SHP77 treated with DMSO at 0.1 percent for 48 hours (cell line): ENCODE measurements at places on chromosomes 3 and 15.

- DNase-seq: no peak
Measured at GRCh38 chr3:144831955-144832716, 860.5 kb downstream of the DIPK2A start.

DNA sequence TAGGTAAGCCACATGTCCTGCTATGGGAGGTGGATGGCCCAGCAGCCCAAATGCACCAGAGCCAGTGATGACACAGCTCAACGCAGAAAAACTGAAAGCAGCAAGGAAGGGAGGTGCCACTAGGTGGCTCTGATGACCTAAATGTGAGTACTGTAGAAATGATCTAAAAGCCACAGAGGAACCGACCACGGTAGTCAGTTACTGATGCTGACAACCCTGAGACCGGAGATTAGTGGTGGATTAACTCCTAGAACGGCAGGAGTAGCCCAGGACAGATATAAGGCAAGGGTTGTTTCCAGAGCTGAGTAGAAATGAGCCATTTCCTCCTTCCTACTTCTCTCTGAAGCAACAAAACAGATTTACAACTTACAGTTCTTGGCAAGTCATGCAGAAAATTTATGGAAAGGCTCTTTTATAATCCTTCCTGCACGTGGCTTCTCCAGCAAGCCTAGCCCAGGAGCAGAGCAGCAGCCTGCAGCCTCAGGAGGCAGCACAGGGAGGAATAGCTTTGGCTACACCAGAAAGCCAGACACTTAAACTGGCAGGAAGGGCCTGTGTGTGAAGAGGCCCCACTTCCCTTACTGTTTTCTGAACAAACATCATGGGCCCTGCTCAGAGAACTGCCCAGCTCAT lies 13.1 kb downstream of the FBXL22 start:
- peak; percentile 59 for DNase-seq

DNA sequence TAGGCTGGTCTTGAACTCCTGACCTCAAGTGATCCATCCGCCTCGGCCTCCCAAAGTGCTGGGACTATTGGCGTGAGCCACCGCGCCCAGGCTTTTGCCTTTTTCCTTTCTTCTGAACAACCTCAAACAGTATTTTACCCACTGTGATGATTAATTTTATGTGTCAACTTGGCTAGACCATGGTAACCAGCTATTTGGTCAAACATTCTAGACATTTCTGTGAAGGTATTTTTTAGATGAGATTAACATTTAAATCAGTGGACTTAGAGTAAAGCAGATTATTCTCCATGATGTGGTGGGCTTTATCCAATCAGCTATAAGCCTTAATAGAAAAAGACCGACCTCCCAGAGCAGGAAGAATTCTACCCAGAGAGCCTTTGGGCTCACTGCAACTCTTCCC lies 6.0 kb downstream of the SPATA12 start:
- DNase-seq: no peak

DNA sequence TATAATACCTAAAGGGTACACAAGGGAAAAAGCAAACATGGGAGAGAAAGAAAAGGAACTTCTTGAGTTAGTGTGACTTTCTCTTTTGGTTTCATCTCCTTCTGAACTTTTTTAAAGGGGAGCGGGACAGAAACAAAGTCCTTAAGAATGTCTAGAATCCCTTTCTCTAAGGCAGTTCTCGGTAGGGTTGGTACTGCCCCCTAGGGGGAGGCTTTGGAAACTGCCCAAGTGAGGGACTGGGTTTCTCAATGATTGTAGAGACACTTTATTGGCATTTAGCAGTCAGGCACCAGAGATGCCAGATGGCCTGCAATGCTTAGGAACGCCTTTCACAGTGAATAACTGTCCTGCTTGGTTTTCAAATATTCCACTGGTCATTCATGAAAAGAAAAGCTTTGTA lies 172.7 kb downstream of the WDR72 start:
- peak; percentile 12 for DNase-seq

GRCh38 chr3:27085829-27086730 lies 283.1 kb downstream of the NEK10 start:
- no peak for DNase-seq

- DNase-seq: no peak
Measured at GRCh38 chr3:182330646-182331045, 462.7 kb upstream of the ATP11B start.

- no peak for DNase-seq
Measured at GRCh38 chr3:112446343-112446742, 52.9 kb downstream of the BTLA start.

- no peak for DNase-seq
Measured at GRCh38 chr15:74194572-74195559, 7.7 kb downstream of the STRA6 start.

DNA sequence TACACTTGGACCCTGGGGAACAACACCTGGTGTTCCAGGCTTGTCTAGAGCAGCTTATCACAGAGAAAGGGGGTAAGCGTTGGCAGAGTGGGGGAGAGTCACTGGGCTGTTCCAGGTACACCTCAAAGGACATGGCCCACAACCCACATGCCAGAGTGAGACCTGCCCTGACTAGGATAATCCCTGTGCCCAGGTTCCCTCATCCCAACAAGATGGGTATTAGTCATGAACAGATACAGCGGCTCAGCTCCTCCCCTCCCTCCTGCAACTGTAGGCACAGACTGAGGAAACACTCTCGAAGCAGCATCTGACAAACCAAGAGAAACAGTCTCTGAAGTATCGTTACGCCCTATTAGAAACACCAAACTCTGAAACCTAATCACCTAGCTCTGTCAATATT lies 32.1 kb upstream of the RPS17 start:
- DNase-seq: no peak

- no peak for DNase-seq
Measured at GRCh38 chr15:89247446-89247845, 3.7 kb downstream of the FANCI start.

DNA sequence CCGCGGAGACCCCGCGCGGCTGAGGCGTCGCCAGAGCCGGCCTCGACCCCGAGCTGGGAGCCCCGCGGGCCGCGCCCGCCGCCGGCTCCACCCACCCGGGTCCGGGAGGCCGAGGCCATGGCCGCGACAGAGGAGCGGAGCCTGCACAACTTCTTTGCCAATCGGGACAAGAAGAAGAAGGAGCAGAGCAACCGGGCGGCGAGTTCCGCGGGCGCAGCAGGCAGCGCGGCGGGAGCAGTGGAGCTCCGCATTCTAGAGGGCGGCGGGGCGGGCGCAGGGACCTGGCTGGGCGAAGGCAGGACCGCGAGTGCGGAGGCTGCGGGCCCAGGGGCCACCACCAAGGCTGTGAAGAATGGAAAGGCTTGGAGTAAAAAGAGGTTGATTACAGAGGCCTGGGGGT lies 37.6 kb upstream of the EPHA6 start:
- no peak for DNase-seq

GRCh38 chr3:43198791-43199644 lies 87.3 kb upstream of the SNRK start:
- no peak for DNase-seq

- no peak for DNase-seq
Measured at GRCh38 chr3:127221446-127222035, 28.6 kb downstream of the PRR23E start.

- no peak for DNase-seq
Measured at GRCh38 chr15:77546050-77546501, 86.6 kb downstream of the LINGO1 start.

DNA sequence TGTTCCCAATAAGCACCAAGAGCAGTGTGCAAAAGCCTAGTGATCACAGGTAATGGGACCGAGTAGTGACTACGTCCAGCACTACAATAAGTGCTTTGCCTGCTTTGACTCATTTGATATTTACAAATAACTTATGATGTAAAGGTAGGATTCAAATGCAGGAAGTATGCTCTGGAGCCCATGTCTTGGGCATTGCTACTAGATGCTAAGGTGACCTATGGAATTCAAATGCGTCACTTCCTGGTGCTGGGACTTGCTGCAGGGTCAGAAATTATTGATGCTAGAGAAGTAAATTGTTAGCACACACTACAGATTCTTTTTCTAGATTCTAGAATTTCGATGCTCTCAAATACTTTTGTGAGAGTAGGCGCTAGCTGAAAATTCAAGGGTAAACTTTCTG lies 101.2 kb upstream of the TSC22D2 start:
- DNase-seq: no peak

DNA sequence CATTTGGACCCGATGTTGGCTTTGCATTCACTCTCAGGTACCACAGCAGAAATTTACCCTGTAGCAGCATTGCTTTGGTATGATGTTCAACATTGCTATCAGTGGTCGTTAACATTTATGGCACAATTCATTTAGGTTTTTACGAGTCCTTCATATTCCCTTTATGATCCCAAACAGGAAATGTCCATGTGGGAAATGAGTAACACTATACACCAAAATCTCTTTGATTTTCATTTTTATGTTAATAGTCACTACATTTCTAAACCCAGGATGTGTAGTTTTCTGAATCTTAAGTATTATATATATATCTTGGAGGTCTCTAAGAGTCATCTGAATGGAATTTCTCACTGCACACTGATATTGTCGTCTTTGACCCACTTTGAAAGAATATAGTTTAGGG lies 78.5 kb upstream of the RBMS3 start:
- no peak for DNase-seq

DNA sequence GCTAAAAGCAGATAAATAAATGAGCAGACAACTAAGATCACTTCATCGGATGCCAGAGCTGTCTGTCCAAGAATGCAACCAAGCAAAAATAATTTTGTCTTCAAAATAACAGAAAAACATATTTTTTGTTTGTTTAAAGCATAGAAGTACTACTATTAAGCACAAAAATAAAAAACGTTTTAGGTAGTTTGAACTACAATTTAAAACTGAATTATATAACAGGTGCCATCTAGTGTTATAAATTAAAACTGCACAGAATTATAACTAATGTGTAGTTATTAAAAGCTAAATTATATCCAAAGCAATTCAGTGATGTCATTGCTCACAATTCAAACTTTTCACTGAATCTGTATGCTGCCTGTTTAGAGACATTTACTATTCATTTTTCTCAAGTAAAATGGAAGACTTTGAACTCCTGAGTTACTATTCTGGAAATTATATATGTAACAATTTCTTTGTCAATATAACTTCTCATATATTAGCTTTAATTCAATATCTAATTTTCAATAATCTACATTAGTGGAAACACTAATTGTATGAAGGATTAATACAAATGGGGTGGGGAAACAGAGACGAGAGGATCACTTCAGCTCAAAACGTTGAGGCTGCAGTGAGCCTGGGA lies 29.5 kb downstream of the LINS1 start:
- no peak for DNase-seq

DNA sequence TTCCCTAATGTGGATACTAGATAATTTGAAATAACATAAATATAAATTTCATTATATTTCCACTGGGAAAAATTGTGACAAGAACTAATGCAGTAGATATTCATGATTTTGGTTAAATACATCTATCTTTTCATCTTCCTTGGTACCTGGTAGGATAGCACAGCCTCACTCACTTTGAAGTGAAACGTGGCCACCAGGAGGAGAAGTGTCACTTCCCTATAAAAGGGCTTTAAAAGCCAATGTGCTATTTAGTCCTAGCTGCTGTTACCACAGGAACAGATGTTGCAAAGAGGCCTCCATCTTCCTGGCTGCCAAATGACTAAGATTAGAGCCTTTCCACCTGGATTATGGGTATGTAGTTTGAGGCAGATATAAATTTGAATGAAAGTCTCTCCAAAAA lies 140.0 kb downstream of the PLOD2 start:
- no peak for DNase-seq

- no peak for DNase-seq
Measured at GRCh38 chr3:113495035-113495434, 19.9 kb downstream of the SPICE1 start.
